ENCODE measurements at places on chromosomes 7 and 10. TPM values are rescaled to one million over a fixed set of nuclear protein-coding genes. Genes with fewer than 3 reads are reported as not detected.

- no peaks in the 10 kb centered on the region for H3K27me3 ChIP-seq
- peaks cover 20% of the 10 kb centered on the region for H3K4me1 ChIP-seq
These were observed 31.3 kb upstream of the ZNRF2 start for GRCh38 chr7:30252885-30253795.

DNA sequence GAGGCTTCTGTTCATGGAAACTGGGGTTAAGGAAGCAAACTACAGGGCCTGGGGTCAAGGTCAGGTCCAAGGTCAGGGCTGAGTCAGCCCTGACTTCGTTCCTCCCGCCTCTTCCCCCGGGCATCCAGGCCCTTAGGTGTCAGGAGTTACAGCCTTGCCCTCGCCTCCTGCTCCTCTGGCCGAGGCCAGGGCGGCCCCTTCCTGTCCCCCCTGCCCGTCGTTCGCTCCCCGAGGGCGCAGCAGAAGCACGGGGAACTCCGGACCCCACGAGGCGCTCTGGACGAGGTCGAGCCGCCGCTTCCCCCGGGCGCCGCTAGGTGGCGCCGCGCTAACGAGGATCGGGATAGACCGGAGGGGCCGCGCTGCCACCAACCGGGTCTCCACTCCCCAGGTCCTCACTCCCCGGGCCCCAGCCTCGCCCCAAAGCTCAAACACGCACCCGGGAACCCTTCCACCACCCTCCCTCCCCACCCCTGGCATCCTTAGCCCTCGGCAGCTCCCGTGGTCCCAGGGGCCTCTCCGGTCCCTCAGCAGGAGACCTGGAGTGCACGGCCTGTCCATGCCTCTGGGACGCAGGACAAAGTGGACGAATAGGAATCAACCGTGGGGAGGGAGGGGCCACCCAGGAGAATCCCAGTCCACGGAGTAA, 59.2 kb upstream of the MYL10 start:
- H3K4me3 ChIP-seq, result peak overlapping the region; percentile 19
- H3K36me3 ChIP-seq, result no peaks in the 10 kb centered on the region
- peaks cover 2% of the 10 kb centered on the region for H3K27me3 ChIP-seq
- DNase-seq, result peak; percentile 70
- H3K27ac ChIP-seq, result no peak overlapping the region

DNA sequence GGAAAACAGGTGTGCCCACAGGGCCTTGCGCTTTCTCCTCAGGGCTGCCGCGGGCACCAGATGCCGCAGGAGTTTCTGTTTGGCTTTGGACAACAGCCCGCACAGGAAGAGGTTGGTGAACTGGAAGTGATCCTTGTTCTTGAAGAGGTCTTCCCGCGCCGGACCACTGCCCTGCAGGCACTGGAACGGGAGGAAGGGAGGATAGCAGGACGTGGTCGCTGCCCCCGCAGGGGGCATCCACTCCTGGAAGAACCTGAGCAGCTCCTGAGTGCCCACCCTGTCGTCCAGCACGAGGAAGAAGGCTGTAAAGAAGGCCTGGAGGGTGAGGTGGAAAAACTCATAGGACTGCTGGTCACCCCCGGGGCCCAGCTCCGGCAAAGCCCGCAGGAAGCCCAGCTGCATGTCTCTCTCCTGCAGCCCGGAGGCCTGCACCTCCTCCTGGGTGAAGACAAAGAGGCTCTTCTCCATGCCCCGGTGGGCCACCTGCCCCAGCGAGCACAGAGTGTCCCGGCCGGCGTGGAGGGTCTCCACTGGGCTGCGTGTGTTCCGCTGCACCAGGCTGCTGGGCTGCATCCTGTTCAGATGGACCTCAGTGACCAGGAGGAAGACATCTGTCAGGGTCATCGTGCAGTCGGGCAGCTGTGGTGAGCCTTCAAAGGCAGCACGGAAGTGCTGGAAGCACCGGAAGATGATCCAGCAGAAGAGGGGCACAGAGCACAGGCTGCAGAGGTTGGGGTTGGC, 26.9 kb downstream of the NOD1 start:
- no peak overlapping the region for H3K27ac ChIP-seq
- peaks cover 87% of the 10 kb centered on the region for H3K36me3 ChIP-seq
- no peaks in the 10 kb centered on the region for H3K27me3 ChIP-seq
- no peak for DNase-seq

The CRYGN gene
- total RNA-seq, result 0.09 TPM

DNA sequence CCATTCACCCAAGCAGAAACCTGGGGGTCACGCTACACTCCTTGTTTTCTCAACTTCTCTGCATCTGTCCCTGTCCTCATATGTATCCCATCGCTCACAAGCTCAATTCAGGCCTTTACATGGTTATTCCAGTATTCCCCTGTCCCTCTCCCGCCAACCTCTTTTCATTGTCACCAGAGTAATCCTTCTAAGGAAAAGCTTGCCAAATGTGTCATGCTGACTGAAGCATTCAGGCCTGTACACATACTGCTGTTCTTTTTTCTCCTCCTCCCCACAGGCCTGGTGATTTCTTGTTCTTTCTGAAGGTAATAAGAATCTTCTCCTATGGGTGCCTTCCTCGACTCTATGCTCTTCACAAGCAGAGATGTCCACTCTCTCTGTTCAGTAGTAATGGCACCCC, 282.2 kb downstream of the PHTF2 start:
- DNase-seq, result peak; percentile 1
- no peaks in the 10 kb centered on the region for H3K4me1 ChIP-seq
- H3K27me3 ChIP-seq, result no peaks in the 10 kb centered on the region
- H3K36me3 ChIP-seq, result no peaks in the 10 kb centered on the region

The RASA4B gene
- 8.9 TPM for total RNA-seq
